Osteoblast (primary cell): ENCODE measurements at places on chromosomes 11 and 22. TPM values are rescaled to one million over a fixed set of nuclear protein-coding genes. Genes with fewer than 3 reads are reported as not detected.

The SUSD2 gene
- 0.72 and 2.4 TPM in 2 replicates for total RNA-seq

The CBX7 gene
- total RNA-seq, result 12.7 and 14.5 TPM in 2 replicates

- no peak for DNase-seq
- H3K4me3 ChIP-seq, result no peak overlapping the region
- H3K36me3 ChIP-seq, result no peaks in the 10 kb centered on the region
- no peak overlapping the region for H3K27ac ChIP-seq
- no peaks in the 10 kb centered on the region for H3K4me1 ChIP-seq
- peaks cover 5% of the 10 kb centered on the region for H3K27me3 ChIP-seq
Observed at GRCh38 chr11:19482319-19483100, 230.1 kb upstream of the NAV2 start.

- no peak overlapping the region for H3K27ac ChIP-seq
- H3K4me3 ChIP-seq, result no peak overlapping the region
- no peaks in the 10 kb centered on the region for H3K27me3 ChIP-seq
- no peaks in the 10 kb centered on the region for H3K4me1 ChIP-seq
Observed at GRCh38 chr11:2298795-2299761, 2.6 kb downstream of the C11orf21 start.

DNA sequence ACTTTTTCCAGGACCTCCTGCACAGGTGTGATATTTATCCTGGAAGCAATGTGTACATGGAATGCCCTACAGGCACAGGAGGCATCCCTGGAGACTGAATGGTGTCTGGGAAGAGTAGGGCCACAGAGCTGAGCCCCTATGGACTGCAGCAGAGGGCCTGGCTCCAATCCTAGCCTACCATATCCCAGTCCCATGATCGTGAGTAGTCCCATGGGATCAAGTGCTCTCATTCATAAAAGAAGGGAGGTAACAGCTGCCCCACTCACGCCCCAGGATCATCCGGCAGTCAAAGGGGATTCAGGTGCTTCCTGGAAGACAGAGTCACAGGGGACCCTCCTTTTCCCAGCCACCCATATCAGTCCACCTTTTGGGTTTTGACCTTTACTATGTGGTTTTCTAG lies 24.0 kb downstream of the ANKK1 start:
- H3K27ac ChIP-seq, result no peak overlapping the region
- peaks cover 14% of the 10 kb centered on the region for H3K27me3 ChIP-seq
- H3K4me1 ChIP-seq, result no peaks in the 10 kb centered on the region
- peak; percentile 58 for DNase-seq
- H3K4me3 ChIP-seq, result no peak overlapping the region
- H3K36me3 ChIP-seq, result no peaks in the 10 kb centered on the region

DNA sequence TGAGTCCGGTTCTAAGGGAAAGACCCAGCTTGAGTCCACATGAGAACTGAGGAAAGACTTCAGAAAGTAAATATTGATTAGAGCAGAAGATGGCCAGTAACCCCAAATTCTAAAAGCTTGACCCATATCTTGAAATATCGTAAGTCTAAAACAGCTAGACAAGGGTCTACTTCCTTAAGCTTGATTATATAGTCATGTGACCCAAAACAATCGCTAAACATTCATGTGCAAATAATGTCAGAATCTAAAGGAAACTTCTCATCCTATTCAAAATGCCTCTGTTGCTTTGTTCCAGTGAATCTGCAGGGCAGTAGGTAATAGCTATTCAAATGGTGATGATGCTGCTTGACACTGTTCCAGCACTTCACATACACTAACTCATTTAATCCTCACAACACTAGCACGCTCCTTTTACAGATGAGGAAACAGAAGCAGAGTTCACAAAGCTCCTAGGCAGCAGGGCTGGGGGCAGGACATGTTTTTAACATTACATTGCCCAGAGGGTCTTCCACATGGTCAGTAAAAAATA lies 52.6 kb downstream of the TCF20 start:
- H3K27me3 ChIP-seq, result no peaks in the 10 kb centered on the region
- DNase-seq, result no peak
- peaks cover 17% of the 10 kb centered on the region for H3K36me3 ChIP-seq
- no peaks in the 10 kb centered on the region for H3K4me1 ChIP-seq
- no peak overlapping the region for H3K27ac ChIP-seq
